ENCODE measurements at places on chromosomes 2 and 18.

DNA sequence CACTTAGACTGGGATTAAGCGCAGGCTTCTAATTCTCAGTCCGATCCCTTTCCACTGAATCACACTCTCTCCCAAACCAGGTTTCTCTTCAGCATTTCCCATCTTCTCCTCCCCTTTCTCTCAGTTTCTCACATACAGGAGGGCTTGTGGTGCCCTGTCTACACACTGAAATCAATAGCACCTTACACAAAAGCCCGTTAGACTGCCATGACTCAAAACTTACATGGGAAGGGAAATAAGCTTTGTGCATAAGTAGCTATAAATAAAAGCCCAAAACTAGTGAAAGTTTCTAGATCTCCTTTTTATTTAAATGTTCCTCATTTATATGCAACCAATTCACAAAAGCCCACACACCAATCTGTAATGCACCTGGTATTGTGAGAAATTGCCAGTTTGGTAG lies 318.4 kb downstream of the TXNL1 start:
- no peak for DNase-seq

DNA sequence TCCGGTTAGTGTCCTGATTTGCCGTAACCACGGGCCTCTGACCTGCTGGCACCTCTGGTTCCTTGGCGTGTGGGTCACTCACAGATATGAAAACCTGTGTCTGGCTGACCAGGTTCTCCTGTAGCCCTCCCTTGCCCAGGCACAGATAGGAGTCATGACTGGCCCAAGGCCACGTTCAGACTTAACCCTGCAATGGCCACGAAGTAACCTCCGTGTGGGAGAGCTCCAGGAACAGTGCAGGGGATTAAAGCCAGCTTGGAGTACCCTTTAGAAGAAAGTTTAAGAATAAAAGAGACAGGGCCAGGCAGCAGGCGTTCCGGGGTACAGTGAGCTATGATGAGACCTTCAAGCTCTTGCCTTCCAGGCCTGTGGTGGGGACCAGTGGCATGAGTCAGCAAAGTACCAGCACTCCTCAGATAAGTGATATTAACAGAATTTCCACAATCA lies 25.5 kb downstream of the CENPO start:
- no peak for DNase-seq

DNA sequence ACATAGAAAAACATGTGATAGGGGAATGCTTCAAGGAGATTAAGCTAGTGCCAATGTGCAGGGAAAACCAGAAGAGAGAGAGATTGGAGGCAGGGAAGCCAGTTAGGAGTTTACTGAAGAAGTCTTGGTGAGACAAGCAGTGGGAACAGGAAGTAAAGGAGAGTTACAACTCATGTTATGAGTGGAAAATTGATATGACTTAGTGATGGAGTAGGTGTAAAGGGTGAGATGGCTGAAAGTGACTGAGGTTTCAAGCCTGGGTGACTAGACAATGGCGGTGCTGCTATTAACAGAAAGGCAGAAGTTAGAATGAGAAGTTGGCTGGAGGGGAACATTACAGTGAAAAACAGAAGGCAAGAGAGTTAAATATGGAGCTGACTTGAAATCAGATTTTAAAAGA lies 16.5 kb downstream of the DOK1 start:
- DNase-seq, result no peak

DNA sequence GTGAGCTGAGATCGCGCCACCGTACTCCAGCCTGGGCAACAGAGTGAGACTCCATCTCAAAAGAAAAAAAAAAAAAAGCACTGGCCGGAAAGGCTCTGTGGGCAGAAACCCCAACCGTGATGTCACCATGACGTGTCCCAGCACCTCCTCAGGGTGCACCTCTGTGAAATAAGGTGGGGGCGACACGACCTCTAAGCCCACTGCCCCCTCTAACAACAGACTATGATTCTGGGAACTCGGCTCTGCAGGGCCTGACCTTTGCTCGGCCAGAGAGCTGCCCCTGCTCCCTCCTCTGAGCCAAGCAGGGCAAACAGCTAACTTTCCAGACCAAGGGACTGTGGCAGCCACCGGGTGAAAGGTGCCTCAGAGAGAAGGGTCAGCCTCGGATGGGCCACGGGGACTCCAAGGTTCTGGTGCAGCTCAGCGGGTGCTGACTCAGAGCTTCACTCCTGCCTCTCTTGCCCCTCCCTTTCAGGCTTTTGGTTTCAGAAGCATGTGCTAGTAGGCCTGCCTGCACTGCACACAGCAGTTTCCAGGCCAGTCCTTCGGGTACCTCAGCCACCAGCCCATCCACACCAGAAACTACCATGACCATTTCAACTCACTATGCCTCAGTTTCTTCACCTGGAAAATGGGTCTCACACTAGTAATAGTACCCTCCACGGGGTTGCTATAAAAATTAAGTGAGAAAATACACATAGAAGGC lies 8.0 kb downstream of the TMBIM1 start:
- DNase-seq, result peak; percentile 29

DNA sequence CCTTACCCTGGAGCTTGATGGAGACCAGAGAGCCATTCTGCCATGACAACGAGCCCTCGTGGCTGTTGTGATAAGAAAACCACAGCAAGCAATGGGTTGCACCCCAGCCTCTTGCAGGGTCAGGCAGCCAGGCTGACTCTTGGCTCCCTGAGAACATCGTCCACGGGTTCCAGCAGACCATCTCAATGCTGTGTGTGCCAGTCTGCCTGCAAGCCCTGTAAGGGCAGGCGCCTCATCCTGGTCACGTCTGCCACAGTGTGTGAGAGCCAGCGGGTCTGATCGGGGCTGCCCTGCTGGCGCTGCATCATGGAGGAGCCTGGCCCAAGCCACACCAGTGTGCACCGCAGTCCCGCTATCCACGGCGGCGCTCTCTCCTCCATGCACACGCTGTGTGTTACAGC lies 71.0 kb upstream of the MGAT4A start:
- no peak for DNase-seq

DNA sequence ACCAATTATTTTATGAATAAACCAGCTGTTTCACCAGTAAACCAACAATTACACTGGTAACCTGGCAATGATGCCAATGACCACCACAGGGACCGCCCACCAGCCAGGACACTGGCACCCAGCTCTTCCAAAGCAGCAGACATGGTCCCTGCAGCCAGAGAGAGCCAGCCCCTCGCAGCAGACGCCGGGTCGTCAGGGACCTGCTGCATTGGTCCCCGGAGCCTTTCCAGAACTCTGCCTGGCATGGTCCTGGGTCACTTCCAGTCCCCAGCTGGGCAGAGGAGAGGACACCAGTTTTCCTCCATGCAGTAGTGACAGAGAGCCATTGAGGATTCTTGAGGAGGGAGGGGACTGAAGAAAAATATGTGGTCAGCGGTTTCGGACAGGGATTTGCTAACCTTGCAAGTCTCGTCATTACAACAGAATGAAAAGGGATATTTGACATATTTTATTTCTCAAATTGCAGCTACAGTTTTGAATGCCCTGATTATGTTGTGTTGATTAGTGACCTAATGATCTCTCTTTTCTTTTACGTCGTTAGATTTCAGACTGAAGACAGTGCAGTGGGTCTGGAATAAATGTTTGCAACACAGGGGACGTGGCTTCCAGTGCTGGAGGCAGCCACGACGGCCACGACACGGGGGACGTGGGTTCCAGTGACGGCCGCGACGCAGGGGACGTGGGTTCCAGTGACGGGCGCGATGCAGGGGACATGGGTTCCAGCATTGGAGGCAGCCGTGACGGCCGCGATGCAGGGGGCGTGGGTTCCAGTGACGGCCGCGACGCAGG lies 154.5 kb downstream of the TPO start:
- no peak for DNase-seq

DNA sequence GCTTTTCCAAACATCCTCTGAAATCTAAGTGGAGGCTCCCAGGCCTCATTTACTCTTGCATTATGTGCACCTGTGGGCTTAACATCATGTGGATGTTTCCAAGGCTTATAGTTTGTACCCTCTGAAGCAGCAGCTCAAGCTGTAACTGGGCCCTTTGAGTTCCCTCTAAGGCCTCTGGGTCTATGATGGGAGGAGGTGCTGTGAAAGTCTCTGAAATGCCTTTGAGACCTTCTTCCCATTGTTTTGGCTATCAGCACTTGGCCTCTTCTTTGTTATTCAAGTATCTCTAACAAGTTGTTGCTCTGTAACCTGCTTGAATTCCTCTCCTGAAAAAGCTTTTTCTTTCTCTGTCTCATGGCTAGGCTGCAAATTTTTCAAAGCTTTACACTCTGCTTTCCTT lies 58.1 kb upstream of the MYT1L start:
- DNase-seq, result no peak

DNA sequence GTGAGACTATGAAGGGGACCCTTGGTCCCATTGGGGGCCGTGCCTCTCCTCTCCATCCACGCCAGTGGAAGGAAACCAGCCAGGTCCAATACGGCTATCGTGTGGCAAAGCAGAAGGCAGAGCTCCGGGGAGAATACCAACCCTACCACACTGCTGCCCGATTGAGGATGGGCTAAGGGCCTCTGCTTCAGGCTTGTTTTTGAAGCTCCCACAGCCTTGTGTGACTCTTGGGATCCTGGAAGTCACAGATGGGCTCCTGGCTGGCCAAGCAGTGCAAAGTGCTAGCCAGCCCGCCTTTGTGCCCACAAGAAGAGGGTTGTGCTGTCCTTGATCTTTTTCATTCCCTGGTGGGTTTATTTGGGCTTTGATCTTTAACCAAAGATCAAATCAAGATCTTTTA lies 70.6 kb upstream of the ID2 start:
- no peak for DNase-seq

DNA sequence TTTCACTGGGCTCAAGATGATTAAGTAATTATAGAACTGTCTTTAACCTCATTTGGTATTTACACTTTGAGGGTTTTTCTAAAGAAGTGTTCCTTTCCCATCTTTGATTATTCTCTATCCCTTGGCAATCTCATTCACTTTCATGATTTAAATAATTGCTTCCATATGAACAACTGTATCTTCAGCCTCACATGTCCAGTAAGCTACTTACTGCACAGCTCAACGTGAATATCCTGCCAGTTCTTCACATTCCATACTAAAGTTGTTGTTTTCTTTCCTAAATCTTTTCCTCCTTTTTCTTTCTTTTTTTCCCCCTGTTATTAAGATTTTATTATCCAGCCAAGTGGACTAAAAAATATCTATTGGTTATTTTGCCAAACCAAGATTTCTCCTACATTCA lies 37.7 kb downstream of the ZC3H15 start:
- DNase-seq, result no peak

- DNase-seq, result no peak
Observed at GRCh38 chr2:145644820-145645302, 1124.9 kb upstream of the ZEB2 start.

GRCh38 chr2:100437751-100438150 lies 20.3 kb upstream of the CHST10 start:
- DNase-seq, result no peak

DNA sequence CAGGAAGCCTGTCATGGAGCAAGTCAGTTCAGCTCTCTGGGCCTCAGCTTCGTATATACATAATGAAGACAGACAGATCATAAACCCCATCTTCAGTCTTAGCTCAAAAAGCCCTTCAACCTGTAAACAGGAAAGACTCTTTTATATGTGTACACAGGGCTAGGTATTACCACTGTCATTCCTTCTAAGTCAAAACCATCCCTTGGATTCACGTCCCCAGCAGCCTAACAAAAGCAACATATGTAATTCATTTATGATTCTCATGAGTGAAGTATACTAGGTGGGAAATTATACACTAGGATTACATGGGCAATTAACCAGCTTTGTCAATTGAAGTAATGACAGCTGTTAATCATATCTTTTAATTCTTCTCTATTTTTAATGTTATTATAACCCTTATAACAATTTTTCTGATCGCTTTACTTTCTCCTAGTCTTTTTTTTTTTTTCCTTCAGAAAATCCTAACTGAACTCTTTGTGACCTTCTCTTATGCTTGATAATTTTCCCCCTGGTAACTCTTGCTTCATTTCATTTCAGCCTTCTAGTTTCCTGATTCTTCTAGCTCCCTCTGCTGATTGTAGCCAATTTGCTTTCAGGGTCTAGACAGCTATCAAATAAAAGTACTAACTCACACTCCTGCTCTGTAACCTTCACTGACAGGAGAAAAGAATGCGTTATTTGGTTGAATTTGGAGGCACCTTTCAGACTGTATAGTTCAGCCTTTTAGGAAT lies 99.7 kb downstream of the RBM43 start:
- no peak for DNase-seq

DNA sequence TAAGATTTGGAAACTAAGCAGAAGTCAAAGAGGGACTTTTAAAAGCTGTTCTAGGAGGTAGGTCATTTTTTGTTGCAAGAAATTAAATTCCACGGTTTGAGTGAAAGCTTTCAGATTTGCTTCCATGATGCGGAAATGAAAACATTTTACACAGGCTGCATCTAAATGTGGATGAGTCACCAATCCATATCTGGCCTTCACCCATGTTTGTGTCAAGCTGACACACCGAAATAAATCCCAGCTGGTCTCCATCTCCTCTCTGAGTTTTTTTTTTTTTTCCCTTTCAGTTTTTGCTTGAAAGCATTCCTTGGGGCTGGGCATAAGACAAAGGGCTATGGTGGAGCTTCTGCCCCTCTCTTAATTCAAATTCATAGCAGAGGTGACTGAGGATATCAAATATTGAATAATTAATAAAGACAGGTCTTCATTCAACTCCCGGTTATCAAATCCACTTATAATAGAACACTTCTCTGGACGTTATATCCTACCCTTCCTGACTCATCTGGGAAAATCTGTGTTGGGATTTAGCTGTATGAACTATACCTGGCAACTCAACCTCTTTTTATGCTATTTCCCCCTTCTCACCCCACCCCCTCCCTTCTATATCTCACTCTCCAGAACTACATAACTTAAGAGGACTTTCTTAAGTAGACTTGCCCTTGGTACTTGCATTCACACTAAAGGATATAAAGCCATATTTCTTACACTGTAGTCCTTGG lies 558.3 kb upstream of the GCFC2 start:
- DNase-seq, result no peak
